ENCODE measurements at places on chromosomes 5 and 9.

GRCh38 chr9:104247899-104248460 is 153.9 kb downstream of the SMC2 start:
- DNase-seq = no peak

GRCh38 chr5:159263569-159263905 is 447 bp downstream of the UBLCP1 start:
- DNase-seq = no peak

DNA sequence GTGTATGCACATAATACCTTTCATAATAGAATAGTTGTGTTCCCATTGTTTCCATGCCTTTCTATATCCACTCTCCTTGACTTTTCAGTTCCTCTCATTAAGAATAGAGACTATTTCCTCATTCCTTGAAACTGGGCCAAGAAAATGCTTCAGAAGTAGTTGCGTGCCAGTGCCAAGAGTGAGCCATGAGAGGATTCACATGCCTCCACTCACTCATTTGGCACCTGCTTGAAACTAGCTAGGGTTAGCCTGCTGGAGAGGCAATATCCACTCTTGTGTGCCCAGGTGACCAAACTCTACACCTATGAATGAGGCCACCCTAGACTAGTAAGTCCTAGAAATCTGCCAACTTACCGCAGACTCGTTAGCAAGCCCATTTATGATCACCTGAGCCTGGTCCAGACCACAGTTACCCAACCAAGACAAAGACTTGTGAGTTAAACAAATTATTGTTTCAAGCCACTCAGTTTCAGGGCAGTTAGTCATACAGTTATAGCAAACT is 276.3 kb downstream of the EPB41L4A start:
- DNase-seq = peak; percentile 42

DNA sequence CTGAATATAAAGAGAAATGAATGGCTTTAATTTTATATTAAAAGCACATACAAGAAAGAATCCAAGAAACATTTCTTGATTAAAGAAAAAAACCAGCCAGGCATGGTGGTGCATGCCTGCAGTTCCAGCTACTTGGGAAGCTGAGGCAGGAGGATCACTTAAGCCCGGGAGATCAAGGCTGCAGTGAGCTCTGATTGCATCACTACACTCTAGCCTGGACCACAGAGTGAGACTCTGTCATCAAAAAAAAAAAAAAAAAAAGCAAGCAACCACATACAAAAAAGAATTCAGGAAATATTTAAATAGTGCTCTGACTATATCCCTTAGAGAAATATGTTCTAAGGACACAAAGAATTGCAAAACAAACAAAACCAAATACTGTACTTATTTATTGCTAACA is 2.5 kb upstream of the PLAC8L1 start:
- DNase-seq = peak; percentile 17

DNA sequence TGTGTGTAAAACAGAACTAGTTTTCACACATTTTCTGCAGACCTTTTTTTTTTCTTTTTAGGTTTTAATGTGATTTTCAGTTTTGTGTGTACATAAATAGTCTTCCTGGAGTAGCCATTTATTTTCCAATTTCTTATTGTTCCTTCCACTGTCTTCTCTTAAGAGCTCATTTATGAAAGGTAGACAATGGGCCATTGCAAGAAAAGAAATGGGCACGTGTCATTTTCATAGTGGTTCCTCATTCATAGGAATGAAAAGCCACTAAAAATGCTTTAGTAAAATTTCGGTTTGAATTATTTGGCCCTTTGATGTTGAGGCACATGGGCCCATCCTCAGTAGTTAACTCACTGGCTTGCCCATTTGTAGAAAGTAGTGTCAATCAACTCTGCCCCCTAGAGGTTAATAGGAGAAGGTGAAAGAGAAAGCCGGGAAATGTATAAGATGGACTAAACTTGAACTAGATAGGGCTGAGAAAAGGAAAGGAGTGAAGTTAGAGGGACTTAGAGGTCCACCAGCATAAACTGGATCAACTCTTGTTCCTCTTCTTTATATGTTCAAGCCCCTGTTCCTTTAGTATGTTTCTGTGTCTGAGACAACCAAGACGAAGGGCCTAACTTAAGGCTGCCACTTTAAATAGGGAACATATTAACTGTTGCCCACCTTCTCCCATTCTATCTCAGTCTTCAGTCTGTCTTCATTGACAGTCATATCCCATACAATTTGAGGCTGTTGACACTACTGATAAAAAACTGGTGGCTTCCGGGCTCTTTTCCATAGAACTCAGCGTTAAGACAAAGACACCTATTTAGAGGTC is 72.6 kb downstream of the SMARCA2 start:
- no peak for DNase-seq

GRCh38 chr5:124871303-124871702 is 124.9 kb upstream of the ZNF608 start:
- DNase-seq = peak; percentile 37

Measured in GM04504 (cell line).